Left lung (tissue), 14 donors: ENCODE measurements at places on chromosomes 12 and 14.
A peak's percentile ranks its signal among the peaks of the same experiment; 100 is the strongest.

DNA sequence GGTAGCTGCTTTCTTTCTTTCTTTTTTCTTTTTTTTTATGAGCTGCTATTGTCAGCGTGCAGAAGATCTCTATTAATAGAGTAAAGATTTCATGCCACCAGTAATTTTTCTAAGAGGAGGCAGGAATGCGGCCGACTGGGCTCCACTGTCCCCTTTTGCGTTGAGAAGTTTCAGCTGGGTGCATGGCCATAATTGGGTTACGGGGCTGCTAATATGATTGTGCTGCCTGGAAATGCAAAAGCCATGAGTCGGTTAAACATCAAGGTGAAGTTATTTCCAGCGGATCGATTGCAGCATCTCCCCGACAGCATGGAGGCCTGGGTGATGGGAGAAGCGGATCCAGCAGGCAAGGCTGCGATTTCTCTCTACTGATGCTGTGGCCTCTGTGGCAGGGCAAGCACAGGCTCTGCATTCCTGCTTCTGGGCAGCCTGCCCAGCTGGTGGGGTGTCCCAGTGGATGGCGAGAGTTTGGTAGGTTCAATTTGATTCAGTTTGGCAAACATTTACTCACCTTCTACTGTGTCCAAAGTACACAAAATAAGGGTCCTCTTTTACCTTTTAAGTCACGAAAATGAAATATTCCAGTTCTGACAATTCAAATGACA lies 54.4 kb upstream of the PRMT8 start:
- DNase-seq, result peak; percentile 82
- H3K4me3 ChIP-seq, result no peak overlapping the region
- no peak overlapping the region for H3K27ac ChIP-seq
- no peaks in the 10 kb centered on the region for H3K4me1 ChIP-seq
- no peaks in the 10 kb centered on the region for H3K27me3 ChIP-seq
- H3K36me3 ChIP-seq, result no peaks in the 10 kb centered on the region

DNA sequence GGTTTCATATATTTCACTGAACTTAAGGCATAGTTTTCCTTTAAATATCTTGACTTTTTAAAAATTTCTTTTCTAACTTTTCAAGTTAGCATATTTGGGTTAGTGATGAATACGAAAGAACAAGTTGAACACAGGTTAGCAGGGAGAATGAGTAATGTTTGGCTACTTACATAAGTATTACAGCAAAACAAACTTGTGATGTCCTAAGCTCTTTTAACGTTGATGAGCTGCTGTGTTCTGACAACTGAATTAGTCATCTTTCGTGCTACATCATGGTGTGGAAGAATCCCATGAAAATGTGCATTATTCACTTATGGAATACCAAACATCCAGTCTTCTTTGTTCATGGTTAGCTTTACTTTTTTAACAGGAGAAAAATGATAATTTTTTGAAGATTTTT lies 36.3 kb upstream of the PDZRN4 start:
- H3K27ac ChIP-seq, result no peak overlapping the region
- H3K4me1 ChIP-seq, result no peaks in the 10 kb centered on the region
- no peak for DNase-seq
- no peak overlapping the region for H3K4me3 ChIP-seq

- H3K27ac ChIP-seq, result no peak overlapping the region
- H3K4me1 ChIP-seq, result no peaks in the 10 kb centered on the region
- H3K36me3 ChIP-seq, result no peaks in the 10 kb centered on the region
- peaks cover 4% of the 10 kb centered on the region for H3K27me3 ChIP-seq
These were observed 80.6 kb downstream of the RFX4 start for GRCh38 chr12:106663385-106663784.

- H3K27ac ChIP-seq, result peak overlapping the region; percentile 90
- peak overlapping the region; percentile 63 for H3K4me3 ChIP-seq
- no peaks in the 10 kb centered on the region for H3K27me3 ChIP-seq
These were observed 51.1 kb downstream of the GTF2A1 start for GRCh38 chr14:81169711-81170103.

DNA sequence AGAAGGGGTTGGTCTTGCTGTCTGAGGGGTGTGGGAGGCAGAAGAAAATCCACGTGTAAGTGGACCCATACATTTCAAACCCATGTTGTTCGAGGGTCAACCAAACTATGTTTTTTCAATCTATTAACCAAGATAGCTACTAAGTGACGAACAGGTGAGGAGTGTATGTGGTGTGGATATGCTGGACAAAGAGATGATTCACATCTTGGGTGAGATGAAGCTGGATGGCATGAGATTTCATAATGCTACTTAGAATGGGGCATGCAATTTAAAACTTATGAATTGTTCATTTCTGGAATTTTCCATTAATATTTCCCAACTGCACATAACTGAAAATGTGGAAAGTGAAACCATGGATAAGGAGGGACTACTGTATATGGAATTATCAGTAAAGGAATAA lies 17.9 kb upstream of the KTN1 start:
- no peaks in the 10 kb centered on the region for H3K27me3 ChIP-seq
- no peaks in the 10 kb centered on the region for H3K4me1 ChIP-seq
- H3K27ac ChIP-seq, result no peak overlapping the region
- no peak for DNase-seq
